ENCODE measurements at places on chromosomes 13 and 19.

DNA sequence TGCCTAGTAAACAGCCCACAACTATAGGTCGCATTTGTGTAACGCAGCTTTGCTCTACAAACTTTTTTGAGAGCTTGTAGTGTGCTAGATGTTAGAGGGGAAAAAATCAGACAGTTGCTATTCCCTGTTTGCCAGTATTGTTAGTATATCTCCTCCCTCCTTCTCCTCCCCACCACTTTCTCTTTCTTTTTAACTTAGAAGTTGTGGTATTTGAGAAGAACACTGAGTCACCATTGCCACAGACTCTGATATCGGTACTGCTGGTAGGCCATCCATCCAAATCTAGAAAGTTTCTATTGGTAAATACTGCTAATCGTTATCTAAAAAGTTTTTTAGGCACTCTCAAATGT lies 666 bp downstream of the POMP start:
- no peak for DNase-seq

- peak; percentile 85 for DNase-seq
Measured at GRCh38 chr19:18046059-18046718, 38.2 kb downstream of the ARRDC2 start.

- no peak for DNase-seq
Measured at GRCh38 chr13:65844266-65844841, 1385.8 kb downstream of the PCDH9 start.

- peak; percentile 77 for DNase-seq
Measured at GRCh38 chr19:17496337-17496997, 15.0 kb upstream of the PGLS start.

- no peak for DNase-seq
Measured at GRCh38 chr13:33994198-33994597, 176.2 kb downstream of the RFC3 start.

- no peak for DNase-seq
Measured at GRCh38 chr13:106355866-106356265, 179.6 kb downstream of the EFNB2 start.

DNA sequence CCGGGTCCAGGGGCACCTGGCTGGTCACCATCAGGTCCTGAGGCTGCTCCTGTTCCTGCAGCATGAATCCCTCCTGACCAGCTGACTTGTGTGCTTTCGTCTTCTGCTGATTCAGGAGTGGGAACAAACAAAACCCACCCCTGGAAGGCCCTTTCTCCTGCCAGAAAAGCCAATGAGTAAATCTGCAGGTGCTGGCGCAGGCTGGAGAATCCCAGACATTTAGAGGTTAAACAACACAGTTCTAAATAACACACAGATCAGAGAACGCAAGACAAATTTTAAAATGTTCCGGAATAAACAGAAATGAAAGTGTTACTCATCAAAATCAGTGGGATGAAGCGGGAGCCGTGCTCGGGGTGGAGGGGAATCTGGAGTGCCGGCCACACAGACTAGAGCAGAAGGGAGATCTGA lies 60.6 kb upstream of the C13orf46 start:
- no peak for DNase-seq

DNA sequence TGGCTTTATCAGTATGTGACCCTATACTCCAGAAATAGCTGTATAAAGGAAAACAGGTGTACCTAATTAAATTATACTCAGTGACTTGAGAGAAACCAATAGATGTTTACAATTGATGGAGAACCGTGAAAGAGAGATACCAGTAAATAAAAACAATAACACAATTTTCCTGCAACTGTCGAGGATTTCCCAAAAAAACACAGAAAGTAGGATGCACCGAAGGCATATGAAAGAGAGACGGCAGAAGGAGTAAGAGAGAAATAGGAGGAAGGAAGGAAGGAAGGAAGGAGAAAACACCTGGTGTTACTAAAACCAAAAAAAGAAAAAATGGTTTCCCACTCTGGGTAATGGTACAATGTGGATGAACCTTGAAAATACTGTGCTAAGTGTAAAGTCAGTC lies 6.8 kb upstream of the ZNF229 start:
- no peak for DNase-seq

DNA sequence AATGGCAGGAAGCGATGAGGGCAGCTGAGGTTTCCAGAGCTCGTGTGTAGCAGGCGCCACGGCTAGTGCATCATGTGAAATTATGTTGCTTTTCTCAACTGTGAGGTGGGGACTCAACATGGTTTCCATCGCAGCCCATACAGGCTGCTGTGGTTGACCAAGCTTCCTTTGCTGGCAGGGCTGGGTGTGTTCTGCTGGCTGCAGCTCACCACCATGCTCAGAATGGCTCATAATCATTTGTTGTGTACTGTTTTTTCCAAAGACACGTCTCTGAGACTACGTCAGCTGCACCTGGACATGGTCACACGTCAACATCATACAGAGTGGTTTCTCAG lies 16.1 kb upstream of the RASA3 start:
- DNase-seq: no peak

- DNase-seq: peak; percentile 48
Measured at GRCh38 chr13:109840201-109840892, 54.0 kb upstream of the IRS2 start.

DNA sequence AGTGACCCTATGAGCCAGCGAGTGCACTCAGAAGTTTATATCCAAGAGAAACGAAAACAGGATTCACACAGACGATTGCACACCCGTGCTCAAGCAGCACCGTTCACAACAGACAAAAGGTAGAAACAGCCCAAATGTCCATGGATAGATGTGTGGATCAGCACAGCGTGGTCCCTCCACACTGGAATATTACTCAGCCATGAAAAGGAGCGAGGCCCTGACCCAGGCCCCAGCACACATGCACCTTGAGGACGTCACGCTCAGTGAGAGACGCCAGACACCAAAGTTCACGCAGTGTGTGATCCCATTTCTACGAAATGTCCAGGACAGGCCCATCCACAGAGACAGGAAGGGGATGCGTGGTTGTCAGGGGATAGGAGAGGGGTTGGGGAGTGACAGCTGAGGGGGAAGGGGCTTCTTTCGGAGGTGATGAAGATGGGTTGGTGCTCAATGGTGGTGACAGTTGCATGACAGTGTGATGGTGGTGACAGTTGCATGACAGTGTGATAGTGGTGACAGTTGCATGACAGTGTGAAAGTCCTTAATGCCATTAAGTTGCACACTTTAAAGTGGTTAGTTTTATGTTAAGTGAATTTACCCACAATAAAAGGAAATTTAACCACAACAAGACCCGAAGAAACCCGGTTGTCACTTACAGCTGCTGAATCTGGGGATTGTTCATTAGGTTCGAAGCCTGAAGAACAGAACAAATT lies 18.9 kb upstream of the SLC39A3 start:
- no peak for DNase-seq

Measured in HTR-8/SVneo (cell line).